CD14-positive monocyte (primary cell): ENCODE measurements at places on chromosomes 13 and 19. TPM values are rescaled to one million over a fixed set of nuclear protein-coding genes. Genes with fewer than 3 reads are reported as not detected.
A peak's percentile ranks its signal among the peaks of the same experiment; 100 is the strongest.

GRCh38 chr19:50272263-50272897 is 56.8 kb downstream of the KCNC3 start:
- no peaks in the 10 kb centered on the region for H3K36me3 ChIP-seq
- H3K27ac ChIP-seq, result no peak overlapping the region
- H3K4me3 ChIP-seq, result no peak overlapping the region
- no peaks in the 10 kb centered on the region for H3K4me1 ChIP-seq
- no peaks in the 10 kb centered on the region for H3K27me3 ChIP-seq

DNA sequence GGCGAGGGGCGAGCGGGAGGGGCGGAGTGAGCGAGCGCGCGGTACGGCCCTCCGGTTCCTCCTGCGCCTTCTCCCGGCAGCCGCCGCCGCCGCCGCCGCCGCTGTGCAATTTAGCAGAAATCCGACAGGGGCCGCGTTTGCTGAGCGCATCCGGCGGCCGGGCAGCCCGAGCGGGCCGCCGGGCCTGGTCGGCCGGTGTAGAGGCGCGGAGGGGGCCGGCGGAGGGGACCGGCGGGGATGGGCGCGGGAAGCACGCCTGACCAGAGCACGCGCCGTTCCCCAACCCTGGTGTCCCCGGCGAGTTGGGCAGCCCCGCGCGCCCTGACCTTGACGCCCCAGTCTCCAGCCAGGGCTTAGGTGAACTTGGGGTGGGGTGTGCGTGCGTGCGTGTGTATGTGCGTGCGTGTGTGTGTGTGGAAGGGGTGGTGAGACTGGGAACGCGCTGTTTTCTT is 144.5 kb upstream of the ZNF536 start:
- no peak overlapping the region for H3K27ac ChIP-seq
- no peaks in the 10 kb centered on the region for H3K36me3 ChIP-seq
- no peak for DNase-seq
- peaks cover 7% of the 10 kb centered on the region for H3K4me1 ChIP-seq
- H3K4me3 ChIP-seq, result peak overlapping the region; percentile 60

DNA sequence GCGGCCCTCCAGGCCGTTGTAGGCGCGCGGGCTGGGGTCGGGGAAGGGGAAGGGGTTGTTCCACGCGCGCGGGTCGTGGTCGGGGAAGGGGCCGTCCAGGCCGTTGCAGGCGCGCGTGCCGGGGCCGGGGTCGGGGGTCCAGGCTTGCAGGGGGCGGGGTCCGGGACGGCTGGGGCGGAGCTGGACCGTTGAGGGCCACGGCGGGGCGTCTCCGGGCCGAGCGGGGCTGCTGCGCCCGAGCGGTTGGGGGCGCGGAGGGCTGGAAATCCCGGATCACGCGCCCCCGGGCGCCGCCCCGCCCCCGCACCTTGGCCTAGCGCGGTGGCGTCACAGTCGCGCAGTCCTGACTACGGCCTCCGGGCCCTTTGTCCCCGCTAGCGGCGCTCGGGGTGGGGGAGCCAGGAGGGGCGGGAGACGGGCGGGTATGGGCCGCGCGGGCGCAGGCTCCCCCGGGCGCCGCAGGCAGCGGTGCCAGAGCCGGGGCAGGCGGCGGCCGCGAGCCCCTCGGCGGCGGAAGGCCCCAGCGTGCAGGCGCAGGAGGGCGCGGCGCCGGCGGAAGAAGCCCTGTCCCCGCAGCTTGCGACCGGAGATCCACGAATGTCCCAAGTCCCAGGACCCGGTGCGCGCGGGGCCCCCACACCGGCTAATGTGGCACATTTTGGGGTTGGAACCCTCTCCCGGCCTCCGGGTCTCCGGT is 665 bp downstream of the GPX4 start:
- peak overlapping the region; percentile 85 for H3K27ac ChIP-seq
- H3K4me3 ChIP-seq, result peak overlapping the region; percentile 82
- DNase-seq, result peak; percentile 64
- H3K36me3 ChIP-seq, result peaks cover 21% of the 10 kb centered on the region
- H3K27me3 ChIP-seq, result no peaks in the 10 kb centered on the region
- H3K4me1 ChIP-seq, result peaks cover 74% of the 10 kb centered on the region

ZIM2 gene
- polyA plus RNA-seq, result not detected in 2 replicates

CACNG8 gene
- 0.04 and 0.05 TPM in 2 replicates for polyA plus RNA-seq

DNA sequence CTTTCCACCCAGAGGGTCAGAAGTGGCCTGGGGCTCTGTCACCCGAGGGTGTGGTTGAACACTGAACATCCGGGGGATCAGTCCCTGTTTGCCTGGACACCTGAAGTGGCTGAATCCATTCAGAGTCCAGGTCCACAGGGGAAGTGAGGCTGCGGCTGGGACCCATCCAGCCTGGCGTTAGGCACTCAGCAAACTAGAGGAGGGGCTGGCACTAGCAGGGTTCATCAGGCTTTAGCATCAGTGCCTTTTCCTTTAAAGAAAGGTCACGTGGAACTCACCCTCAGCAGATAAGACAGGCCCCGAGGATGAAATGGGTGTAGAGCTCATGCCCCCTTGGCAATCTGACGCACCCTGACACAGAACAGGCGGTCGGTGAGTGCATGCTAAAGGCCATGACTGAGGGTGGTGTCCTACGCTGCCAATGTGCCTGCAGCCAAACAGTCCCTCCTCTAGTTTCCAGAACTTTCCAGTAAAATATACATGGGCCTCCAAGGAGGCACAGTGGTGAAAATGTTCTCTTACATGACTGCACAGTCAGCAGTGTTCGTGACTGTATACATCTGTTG is 72.4 kb upstream of the ARHGEF7 start:
- no peaks in the 10 kb centered on the region for H3K36me3 ChIP-seq
- H3K4me3 ChIP-seq, result no peak overlapping the region
- H3K4me1 ChIP-seq, result no peaks in the 10 kb centered on the region
- no peaks in the 10 kb centered on the region for H3K27me3 ChIP-seq
- DNase-seq, result no peak

GRCh38 chr13:68666774-68667397 is 1436.8 kb upstream of the PCDH9 start:
- H3K36me3 ChIP-seq, result no peaks in the 10 kb centered on the region
- no peak for DNase-seq
- H3K4me3 ChIP-seq, result no peak overlapping the region
- no peaks in the 10 kb centered on the region for H3K4me1 ChIP-seq
- H3K27ac ChIP-seq, result no peak overlapping the region
- no peaks in the 10 kb centered on the region for H3K27me3 ChIP-seq

- H3K36me3 ChIP-seq, result no peaks in the 10 kb centered on the region
- no peaks in the 10 kb centered on the region for H3K4me1 ChIP-seq
- peaks cover 3% of the 10 kb centered on the region for H3K27me3 ChIP-seq
- H3K4me3 ChIP-seq, result no peak overlapping the region
Measured at GRCh38 chr19:40923934-40924391, 41.9 kb upstream of the CYP2A7 start.

BRCA2 gene
- polyA plus RNA-seq, result 0.36 TPM

HNRNPM gene
- 77.0 TPM for polyA plus RNA-seq

DNA sequence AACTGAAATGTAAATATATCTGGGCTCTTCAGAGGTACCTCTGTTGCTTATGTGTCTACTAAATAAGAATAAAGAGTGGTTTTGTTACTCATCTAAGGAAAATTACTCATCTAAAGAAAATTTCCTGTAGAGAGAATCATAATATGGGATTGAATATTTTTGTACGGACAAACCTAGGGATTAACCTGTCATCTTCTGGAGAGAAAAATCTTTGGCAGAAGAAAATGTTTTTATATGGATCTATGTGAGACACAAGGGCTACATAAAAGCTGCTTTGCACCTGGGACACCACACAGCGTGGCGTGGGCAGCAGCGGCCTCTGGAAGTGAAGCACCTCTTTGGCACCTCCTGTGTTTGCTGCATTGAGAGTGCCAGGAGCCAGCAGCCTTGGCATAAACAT is 242.9 kb upstream of the DACH1 start:
- H3K27me3 ChIP-seq, result no peaks in the 10 kb centered on the region
- no peak overlapping the region for H3K4me3 ChIP-seq
- H3K36me3 ChIP-seq, result no peaks in the 10 kb centered on the region
- H3K27ac ChIP-seq, result no peak overlapping the region

GRCh38 chr19:46821512-46822409 is 28.9 kb downstream of the AP2S1 start:
- H3K4me1 ChIP-seq, result peaks cover 62% of the 10 kb centered on the region
- peak overlapping the region; percentile 61 for H3K27ac ChIP-seq
- H3K27me3 ChIP-seq, result no peaks in the 10 kb centered on the region
- H3K36me3 ChIP-seq, result no peaks in the 10 kb centered on the region

DNA sequence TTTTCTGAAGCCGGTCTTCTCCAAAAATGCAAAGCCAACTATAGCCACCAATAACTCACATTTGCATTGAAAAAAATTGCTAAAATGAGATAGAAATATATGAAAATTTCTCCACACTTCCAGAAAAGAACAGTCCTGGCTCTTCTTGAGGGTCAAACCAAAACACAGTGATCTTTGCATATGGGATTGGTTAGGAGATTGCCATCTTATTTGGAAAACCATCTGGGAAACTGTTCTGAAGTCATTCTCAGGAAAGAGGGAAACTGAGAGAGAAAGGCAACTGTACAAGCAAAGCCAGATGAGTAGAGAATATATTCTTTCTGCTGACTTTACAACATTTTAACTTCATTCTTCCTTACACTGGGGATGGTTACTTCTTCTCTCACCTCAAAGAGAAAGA is 54.6 kb downstream of the HSPH1 start:
- no peaks in the 10 kb centered on the region for H3K4me1 ChIP-seq
- no peak for DNase-seq
- H3K27me3 ChIP-seq, result no peaks in the 10 kb centered on the region
- H3K27ac ChIP-seq, result no peak overlapping the region
- H3K36me3 ChIP-seq, result no peaks in the 10 kb centered on the region

SIGLEC9 gene
- 137 and 171 TPM in 2 replicates for polyA plus RNA-seq

NLRP9 gene
- polyA plus RNA-seq, result not detected

GRCh38 chr13:43567608-43568007 is 219.2 kb downstream of the ENOX1 start:
- H3K36me3 ChIP-seq, result no peaks in the 10 kb centered on the region
- no peak for DNase-seq
- H3K27ac ChIP-seq, result no peak overlapping the region

GRCh38 chr13:44425041-44425814 is 51.6 kb downstream of the SERP2 start:
- H3K4me3 ChIP-seq, result no peak overlapping the region
- H3K27me3 ChIP-seq, result no peaks in the 10 kb centered on the region
- no peak for DNase-seq
- H3K27ac ChIP-seq, result no peak overlapping the region
- H3K36me3 ChIP-seq, result no peaks in the 10 kb centered on the region

ALG11 gene
- 14.2 TPM for polyA plus RNA-seq

ZNF329 gene
- 0.48 and 0.65 TPM in 2 replicates for polyA plus RNA-seq

- peaks cover 77% of the 10 kb centered on the region for H3K4me1 ChIP-seq
- no peaks in the 10 kb centered on the region for H3K27me3 ChIP-seq
- no peaks in the 10 kb centered on the region for H3K36me3 ChIP-seq
- H3K27ac ChIP-seq, result peak overlapping the region; percentile 47
Measured at GRCh38 chr19:15283141-15283883, 49.0 kb downstream of the BRD4 start.

DNA sequence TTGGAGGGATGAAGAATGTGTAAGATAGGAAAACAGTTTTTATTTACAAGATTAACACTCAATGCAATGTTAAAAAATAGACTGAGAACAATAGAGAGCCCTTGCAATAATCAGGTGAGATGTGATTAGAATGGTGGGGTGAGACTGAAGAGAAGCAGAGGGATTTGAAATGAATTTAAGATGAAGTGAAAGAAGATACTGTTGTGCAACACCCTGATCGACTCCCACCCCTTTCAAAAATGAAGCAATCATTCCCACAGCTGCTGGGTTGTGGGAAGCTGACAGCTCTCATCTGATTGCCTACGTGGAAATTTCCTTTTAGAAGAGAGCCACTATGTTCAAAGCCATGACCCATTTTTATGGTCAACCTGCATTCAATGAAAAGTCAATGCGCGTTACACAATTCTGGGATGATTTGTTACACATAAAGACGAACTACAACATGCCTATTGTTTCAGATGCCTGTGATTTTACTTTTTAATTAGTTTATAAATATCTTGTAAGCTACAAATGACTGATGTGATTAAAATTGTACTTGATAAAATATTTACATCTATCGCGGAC is 1374.8 kb downstream of the PCDH9 start:
- no peak overlapping the region for H3K27ac ChIP-seq
- no peaks in the 10 kb centered on the region for H3K36me3 ChIP-seq
- H3K4me1 ChIP-seq, result no peaks in the 10 kb centered on the region
- H3K4me3 ChIP-seq, result no peak overlapping the region
- no peak for DNase-seq

GRCh38 chr19:29962793-29963192 is 20.8 kb downstream of the URI1 start:
- DNase-seq, result no peak
- no peaks in the 10 kb centered on the region for H3K27me3 ChIP-seq
- no peaks in the 10 kb centered on the region for H3K36me3 ChIP-seq
- no peak overlapping the region for H3K4me3 ChIP-seq
- peaks cover 10% of the 10 kb centered on the region for H3K4me1 ChIP-seq

CEACAM8 gene
- polyA plus RNA-seq, result not detected

DNA sequence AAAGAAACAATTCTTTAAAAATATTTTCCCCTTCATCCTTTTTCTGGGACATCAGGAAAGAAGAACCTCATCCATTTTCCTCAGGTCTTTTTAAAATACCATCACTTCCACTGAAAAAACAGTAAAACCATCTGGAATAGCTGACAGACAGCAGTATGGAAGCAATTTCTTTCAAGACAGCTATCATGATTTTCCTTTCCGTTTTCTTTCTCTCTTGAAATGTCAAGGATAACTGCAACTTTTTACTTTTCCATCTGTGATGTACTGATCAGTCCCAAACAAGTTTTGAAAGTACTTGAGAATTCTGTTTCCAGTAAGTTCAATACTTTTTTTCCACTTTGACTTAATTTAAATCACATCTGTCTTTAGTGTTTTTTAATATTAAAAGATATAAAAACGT is 211.2 kb downstream of the LHFPL6 start:
- no peak for DNase-seq
- no peaks in the 10 kb centered on the region for H3K36me3 ChIP-seq
- H3K27ac ChIP-seq, result no peak overlapping the region
- H3K4me3 ChIP-seq, result no peak overlapping the region
- no peaks in the 10 kb centered on the region for H3K4me1 ChIP-seq
- no peaks in the 10 kb centered on the region for H3K27me3 ChIP-seq

- H3K36me3 ChIP-seq, result no peaks in the 10 kb centered on the region
- H3K4me1 ChIP-seq, result no peaks in the 10 kb centered on the region
- no peak overlapping the region for H3K4me3 ChIP-seq
- no peak overlapping the region for H3K27ac ChIP-seq
- no peaks in the 10 kb centered on the region for H3K27me3 ChIP-seq
Measured at GRCh38 chr19:390386-391206, 18.4 kb downstream of the C2CD4C start.

DNA sequence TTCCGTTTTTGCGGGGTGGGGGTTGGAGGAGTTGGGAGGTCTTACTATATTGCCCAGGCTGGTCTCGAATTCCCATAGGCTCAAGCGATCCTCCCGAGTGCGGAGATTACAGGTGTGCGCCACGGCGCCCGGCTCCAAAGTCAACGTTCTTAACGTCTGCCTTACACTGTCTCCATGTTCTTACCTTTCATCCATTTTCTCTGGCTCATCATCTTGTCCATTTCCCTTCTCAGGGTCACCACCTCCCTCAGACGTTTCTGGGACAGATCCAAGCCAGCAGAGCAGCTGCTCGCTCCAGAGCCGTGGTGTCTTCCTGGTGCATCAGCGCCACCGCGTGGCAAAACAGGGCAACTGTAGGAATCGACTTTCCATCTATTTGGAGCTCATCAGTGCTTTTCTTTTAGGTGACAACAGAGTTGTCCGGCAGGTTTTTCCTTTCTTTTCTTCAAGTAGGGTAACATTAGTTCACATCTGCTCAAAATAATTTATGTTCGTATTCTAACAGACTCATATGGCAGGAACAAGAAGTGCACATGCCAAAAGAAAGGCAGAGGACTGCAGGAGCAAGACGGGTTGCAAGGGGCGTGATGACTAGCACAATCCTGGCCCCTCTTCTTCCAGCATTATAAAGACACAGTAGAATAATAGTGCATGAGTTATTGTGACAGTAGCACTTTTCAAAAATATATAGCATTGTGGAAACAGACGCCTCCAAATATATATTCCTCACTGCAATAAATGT is 103.1 kb upstream of the ABCC4 start:
- H3K27ac ChIP-seq, result no peak overlapping the region
- no peaks in the 10 kb centered on the region for H3K36me3 ChIP-seq
- peaks cover 10% of the 10 kb centered on the region for H3K4me1 ChIP-seq
- peak overlapping the region; percentile 31 for H3K4me3 ChIP-seq
